Mammary epithelial cell (primary cell): ENCODE measurements at places on chromosomes 7 and 10. TPM values are rescaled to one million over a fixed set of nuclear protein-coding genes. Genes with fewer than 3 reads are reported as not detected.

GIMAP4 gene
- total RNA-seq = not detected

NFKB2 gene
- 57.1 and 73.5 TPM in 2 replicates for total RNA-seq

MXI1 gene
- 17.0 TPM for total RNA-seq

PHYHIPL gene
- 0.17 TPM for total RNA-seq

DNA sequence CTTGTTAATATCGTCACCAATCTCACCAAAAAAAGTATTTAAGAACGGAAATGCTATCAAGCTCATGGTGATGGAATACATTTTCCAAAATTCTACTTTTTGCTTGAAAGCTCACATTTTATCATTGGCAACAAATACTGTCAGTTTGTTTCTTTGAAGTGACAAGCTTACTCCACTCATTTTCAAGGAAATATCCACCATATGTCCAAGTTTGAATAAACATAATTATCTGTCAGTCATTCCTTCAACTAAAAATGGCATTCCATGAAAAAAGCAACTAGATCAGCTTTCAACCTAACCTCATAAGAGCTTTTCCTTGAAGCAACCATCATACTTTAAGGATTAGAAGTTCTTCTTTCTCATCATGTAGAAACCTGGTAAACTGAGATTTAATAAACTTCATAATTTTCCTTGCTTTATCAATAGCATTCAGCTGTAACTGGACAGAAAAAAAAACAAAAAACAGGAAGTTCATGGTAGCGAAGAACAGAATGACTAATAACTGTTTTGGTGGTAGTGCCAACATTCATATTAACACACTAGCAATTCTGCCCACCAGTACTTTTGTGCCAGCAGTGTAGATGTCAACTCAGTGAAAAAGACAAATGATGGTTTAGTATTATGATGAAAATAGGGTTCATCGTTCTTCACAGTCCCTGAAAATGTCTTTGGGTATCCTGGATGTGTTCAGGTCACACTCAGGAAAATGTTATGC lies 764.9 kb downstream of the GRM8 start:
- DNase-seq = no peak

DNA sequence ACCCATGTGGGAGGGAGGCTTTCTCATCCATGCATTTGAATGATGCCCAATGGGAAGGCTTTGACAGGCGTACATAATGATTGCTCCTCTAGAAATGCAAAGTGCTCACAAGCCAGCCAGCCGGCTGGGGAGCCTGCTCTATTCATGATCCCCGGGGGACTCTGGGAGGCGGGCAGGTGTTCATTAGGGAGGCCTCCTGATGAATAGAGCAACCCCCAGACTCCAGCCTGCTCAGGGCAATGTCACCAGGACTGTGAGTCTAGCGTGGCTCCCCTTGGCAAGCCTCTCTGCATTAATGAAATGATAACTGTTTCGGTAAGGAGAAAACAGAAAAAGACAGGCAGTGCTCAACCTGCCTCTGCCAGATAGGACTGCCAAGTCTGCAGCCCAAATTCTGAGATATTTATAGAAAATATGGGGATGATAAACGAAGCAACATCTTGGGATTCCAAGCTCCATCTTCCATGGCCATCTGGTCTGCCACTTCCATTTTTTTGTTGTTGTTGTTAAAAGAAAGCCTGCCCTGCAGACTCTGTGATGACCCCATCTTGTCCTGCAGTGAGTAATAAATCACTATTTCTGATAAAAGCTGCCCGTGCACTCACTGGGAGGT lies 236.4 kb downstream of the PRPF18 start:
- no peak for DNase-seq

DNA sequence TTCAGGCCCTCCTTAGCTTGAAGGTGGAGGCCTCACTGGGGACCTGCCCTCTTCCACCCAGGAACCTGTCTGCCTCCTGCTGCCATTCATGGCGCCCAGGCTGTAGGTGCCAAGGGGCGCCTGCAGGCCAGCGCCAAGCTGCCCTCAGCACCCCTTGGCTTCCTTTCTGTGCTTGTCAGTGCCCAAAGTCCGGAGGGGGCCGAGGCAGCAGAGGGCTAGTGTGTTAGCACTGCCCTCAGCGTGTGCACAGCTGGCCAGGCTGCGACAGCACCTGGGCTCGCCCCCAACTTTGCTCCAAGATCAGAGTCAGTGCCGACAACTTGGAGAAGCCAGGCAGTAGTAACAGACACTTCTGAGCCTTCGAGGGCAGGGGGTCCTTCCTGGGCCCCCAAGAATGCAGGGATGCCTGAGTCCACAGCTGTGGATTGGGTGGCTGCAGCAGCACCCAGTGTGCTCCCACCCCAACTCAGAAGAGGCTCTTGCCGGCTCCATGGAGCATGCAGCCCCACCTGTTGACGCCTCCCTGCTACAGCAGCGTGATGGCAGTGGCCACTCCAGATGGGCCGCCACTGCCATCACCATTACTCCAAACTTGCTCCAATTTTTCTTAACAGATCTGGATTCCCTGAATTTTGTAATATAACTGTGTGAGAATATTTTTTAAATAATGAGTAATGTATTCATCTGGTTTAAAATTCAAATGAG lies 41.7 kb downstream of the CACUL1 start:
- no peak for DNase-seq

- DNase-seq = no peak
These were observed 13.4 kb upstream of the WDFY4 start for GRCh38 chr10:48670978-48671913.

- no peak for DNase-seq
These were observed 45.7 kb downstream of the PITRM1 start for GRCh38 chr10:3126741-3127346.

DNA sequence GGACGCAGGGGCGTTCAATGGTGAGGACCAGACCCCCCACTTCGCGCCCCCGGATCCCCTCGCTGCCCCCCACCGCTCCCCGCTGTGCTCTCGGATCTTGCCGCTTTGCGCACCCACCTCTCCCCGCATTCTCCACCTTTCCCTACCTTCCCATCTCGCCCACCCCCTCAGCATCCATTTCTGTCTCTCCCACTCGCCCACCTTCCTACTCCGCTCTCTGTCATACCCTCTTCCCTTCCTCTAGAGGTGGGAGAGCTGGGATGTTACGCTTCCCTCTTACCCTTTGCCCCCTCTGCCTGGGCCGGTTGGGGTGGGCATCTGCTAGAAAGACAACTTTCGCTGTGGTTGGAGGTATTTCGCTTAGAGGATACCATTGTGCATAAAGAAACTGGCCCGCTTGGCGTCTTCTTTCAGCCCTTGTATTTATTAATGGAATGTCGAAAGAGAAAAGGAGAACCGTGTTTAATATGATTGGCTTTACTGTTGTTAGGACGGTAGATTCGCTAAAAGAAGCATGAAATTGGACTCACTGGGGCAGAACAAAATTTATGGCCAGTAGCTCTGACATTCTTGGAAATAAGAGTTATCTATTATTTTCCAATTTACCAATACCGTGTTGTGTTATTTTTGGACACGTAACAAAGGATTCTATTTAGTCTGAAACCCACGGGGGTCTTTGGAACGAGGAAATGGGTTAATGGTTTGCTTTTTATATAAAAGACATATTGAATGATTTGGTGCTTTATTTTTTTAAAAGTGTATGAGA lies 873 bp downstream of the PRKAR2B start:
- DNase-seq = no peak

- DNase-seq = peak; percentile 9
These were observed 10.0 kb downstream of the DNAJC1 start for GRCh38 chr10:21993360-21994001.

DNA sequence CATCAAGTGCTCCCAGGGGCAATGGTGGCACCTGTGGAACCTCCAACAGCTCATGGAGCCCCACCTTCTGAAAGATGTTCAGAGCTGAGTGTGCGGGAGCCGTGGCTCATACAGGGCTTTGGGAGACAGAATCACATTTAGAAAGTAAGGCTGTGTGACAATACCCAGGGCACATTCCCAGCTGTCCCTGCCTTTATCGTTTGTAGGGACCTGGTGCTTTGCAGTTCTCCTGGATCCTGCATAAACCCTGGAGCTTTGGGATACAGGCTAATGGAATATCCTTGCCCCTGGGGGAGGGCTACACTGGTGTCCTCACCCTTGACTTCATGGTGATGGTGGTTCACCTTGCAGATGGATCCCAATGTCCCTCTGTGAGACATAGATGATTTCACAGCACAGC lies 134.8 kb upstream of the LAMB4 start:
- DNase-seq = no peak
